ENCODE measurements at places on chromosomes 3 and 15.

DNA sequence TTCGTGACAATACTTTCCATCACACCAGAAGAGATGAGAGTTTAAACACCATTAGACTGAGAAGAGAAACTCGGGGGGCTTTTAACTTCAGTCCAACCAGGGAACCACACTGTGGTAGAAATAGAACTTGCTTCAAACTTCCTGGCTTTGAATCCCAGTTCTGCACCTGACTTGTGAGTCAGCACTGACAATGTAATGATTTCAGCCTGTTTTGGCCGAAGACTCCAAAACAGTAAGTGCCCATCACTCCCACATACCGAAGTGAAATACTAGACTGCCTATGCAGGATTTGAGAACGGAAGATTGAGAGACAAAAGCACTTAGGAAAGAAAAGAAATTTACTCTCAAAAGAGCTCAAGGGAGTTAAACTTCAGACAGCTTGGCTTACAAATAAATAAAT is 27.0 kb downstream of the C2CD4B start:
- DNase-seq = no peak

- DNase-seq = no peak
Observed at GRCh38 chr3:186988806-186989205, 58.5 kb downstream of the ST6GAL1 start.

DNA sequence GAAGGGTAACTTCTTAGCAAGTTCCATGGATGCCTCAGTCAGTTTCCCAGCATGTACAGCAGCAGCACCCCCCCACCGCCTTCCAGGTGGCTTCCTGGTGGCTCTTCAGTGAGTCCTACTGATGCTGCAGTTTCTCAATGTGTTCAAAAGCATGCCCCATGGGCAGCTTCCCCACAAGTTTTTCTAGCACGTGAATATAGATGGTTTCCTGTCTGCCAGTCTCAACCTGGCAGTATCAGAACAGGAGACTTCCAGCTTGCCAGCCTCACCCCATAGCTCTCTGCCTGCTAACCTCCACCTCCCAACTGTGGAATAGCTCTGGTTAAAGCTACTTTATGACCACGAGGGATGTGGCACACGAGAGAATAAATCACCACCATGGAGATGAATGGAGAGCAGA is 188.3 kb upstream of the SLCO3A1 start:
- DNase-seq = no peak

DNA sequence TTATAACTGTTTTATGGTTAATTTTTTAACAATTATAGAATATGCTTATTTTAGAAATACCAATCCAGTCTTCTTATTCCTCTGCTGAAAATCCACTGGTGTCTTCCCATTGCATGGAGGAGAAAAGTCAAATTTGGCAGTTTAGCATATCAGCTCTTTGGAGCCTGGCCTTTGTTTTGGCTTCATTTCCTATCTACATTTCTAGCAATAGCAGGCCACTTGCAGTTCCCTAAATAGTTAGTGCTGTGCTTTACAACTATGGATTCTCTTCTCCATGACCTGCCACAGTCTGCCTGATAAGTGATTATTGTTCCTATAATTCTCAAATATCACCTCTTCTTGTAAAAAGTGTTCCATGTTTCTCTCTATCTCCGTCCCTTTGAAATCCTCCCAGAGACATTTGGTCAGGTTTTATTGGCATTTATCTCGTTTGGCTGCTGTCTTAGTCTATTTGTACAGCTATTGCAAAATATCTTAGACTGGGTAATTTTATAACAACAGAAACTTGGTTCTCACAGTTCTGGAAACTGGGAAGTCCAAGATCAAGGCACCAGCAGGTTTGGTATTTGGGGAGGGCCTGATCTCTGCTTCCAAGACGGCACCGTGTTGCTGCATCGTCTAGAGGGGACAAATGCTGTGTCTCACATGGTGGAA is 8.2 kb upstream of the SEC22A start:
- no peak for DNase-seq

DNA sequence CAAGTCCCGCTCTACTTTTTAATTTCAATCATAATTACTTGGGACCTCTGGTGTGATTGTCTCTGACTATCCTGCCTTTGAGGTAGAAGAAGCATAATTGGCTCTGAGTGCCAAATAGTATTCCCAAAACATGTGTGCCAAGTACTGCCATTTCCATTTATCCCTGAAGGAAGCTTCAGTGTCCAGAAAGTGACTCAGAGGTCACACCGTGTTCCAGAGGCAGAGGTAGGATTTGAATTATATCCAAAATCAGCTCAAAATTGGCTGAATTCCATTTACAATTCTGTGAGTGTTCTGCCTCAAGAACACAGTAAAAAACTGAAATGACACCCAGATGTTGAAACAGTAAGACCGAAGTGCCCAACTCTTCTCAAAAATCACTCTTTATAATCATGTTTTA is 255.3 kb downstream of the RSL24D1 start:
- DNase-seq = no peak

- DNase-seq = no peak
Observed at GRCh38 chr15:85543741-85544155, 163.3 kb downstream of the AKAP13 start.

DNA sequence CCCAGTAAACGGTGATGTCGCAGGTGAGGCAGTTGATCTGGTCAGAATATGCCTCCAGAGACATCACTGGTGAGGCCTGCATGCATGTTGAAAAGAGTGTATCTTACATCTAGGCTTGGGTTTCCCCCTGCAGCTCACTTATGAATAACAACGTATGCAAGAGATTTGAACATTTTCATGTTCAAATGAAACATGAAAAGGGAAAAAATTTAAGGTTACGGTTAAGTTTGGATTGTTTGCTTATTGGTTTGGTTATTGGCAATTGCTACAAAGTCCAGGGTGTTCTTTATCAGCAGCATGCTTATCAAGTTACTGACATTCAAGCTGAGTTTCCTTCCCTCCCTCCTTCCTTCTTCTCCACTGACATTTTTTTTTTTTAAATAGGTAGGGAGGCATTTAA is 123.2 kb downstream of the IGF1R start:
- no peak for DNase-seq

GRCh38 chr3:23760325-23760724 is 45.4 kb upstream of the UBE2E1 start:
- no peak for DNase-seq

DNA sequence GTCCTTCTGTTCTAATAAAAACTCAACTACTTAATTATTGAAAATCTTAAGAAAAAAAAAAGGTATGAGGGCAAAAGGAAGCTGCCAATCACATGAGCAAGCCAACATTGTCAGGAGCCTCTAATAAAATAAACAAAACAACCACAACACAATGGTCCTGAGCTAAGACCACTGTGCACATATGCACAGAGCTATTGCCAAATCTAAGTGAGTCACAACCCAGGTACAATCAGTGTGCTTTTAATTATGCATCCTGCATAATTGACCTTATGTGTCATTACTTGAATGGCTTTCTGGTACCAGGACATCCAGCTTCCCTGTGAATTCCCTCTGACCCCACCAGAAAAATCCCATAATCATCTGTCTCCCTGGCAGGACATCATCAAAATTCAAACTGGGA is 639.8 kb downstream of the MAGI1 start:
- DNase-seq = no peak

DNA sequence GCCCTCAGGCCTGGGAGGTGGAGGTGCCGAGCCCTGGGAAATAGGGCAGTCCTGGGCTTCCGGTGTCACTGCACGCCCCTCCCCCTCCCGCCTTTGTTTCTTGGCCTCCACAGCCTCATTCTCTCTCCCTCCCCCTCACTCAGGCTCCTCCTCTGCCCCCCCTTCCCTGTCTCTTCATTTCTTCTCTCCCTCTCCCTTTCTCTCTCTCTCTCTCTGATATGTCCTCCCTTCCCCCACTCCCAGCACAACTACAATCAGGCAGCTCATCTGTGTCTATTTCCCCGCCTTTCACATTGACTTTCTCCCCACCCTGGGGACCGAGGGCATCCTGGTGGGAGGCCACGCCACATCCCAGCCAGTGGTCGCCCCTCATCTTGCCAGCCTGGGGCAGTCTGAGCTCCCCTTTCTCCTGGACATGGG is 40.2 kb downstream of the IDH2 start:
- peak; percentile 38 for DNase-seq

- no peak for DNase-seq
Observed at GRCh38 chr3:9403463-9403862, 6.0 kb downstream of the SETD5 start.

DNA sequence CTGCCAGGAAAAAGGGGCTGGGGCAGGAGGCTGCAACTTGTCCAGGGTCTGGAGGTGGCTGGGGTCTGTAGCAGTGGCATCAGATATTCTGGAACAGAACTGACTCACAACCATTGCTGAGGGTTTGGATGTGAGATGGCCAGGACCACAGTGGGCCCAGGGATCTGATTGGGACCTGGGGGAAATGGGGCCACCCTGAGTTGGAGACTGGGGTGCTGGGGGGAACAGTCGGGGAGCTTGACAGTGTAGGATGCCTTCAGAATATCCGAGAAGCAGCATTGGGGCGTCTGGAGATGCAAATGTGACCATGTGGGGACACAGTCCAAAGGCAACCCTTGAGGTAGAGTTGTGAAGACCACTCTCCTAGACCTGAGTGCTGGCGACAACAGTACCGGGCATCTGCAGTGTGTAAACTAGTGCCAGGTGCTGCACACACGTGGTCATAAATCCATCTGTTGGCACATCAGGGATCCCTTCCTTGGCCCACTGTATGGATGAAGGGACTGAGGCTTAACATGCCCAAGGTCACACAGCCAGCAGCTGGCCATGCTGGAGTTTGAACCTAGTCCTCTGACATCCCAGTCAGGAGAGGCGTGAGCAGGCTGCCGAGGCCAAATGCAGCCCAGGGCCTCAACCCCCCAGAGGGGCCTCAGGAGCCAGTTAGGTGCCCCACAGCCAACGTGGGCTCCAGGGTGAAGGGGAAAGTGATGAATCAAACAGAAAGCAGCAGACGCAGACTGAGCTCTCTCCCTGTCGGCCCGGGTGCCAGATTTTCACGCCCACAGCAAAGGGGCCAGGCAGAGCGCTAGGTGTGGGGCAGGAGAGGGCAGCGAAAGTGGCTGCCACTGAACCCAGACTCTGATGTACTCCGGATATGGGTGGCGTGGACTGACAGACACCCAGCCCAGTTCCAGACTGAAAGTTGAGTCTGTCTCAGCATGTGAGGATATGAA is 18.8 kb downstream of the HEMK1 start:
- DNase-seq = peak; percentile 61

GRCh38 chr3:156341332-156341731 is 213.6 kb downstream of the SSR3 start:
- DNase-seq = no peak

All from activated CD4-positive, alpha-beta T cell treated with anti-CD3 and anti-CD28 coated beads, Interleukin-2, amount 50 U/mL, for 4 hours (primary cell).